ENCODE measurements at places on chromosomes 3 and 15.

- no peak for DNase-seq
These were observed 509.1 kb downstream of the ROBO2 start for GRCh38 chr3:77549034-77549433.

DNA sequence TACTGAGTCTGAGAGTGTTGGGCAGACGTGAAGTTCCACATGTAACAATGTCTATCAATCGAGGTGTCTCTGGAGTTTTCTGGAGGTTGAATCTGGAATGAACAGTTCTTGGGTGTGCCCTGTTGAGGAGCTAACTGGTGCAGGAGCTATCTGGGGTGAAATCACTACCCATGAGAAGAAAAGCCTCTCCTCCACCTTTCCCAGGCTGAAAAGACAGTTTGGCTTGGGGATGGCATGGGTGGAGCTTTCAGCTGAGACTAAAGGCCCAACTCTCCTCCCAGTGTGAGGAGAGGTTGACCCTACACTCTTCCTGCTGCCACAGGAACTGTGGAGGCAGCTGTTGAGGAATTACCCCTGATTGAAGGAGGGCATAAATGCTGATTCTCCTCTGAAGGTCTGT lies 54.4 kb upstream of the LRRFIP2 start:
- no peak for DNase-seq

DNA sequence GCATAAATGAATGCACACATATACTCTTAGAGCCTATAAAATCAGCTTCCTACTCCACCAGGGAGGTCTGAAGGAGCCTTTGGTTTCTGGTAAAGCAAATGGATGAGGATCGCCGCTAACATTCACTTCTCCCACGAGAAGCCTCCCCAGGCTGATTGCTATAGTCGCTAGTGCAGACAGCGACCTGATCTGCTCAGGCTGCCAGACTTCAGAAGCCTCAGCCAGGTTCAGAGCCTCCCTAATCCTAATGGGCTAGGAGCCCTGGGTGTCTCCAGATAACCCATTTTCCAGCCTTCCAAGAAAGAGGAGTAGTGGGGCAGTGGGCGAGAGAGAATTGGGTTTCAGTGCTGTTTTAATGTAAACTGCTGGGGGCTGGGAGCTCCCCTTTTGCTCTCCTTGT lies 35.4 kb downstream of the TPM1 start:
- no peak for DNase-seq

DNA sequence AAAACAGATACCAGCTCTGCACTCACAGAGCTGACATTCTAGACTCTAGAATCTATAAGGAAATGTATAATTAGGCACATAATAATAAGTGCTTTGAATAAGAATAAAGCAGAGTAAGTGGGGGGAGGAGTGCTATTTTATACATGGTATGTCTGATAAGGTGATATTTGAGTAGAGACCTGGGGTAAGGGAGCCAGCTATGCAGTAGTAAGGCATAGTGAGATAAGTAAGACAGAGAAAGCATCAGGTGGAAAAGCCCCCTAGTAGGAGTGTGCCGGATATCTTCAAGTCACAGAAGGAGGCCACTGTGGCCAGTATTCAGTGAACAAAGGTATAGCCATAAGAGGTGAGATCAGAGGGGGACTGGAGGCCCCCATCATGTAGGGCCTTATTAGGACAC lies 3.0 kb downstream of the SS18L2 start:
- no peak for DNase-seq

- no peak for DNase-seq
These were observed 201.2 kb upstream of the NSMCE3 start for GRCh38 chr15:29470794-29471193.

- no peak for DNase-seq
These were observed 6.4 kb upstream of the C15orf39 start for GRCh38 chr15:75195122-75195765.

GRCh38 chr3:18201315-18201714 lies 223.8 kb downstream of the SATB1 start:
- DNase-seq: no peak
